Activated T-helper 2 cell treated with anti-CD3 and anti-CD28 coated beads, Interferon-gamma antibody, Interleukin-2, Interleukin-4, amounts not matched to agents 10 μg/mL and 5 μg/mL and 100 μg/mL, durations not matched to agents 14 hours and 24 hours and 36 hours (primary cell): ENCODE measurements at places on chromosomes 2 and 18. TPM values are rescaled to one million over a fixed set of nuclear protein-coding genes. Genes with fewer than 3 reads are reported as not detected.
A peak's percentile ranks its signal among the peaks of the same experiment; 100 is the strongest.

The DOK6 gene
- total RNA-seq: not detected in 2 replicates

The FABP1 gene
- not detected in 2 replicates for total RNA-seq

The HOXD3 gene
- total RNA-seq: not detected in 2 replicates

The INHBB gene
- not detected in 2 replicates for total RNA-seq

The RAB6D gene
- 0.07 TPM in 1 of 2 replicates, not detected in the other for total RNA-seq

DNA sequence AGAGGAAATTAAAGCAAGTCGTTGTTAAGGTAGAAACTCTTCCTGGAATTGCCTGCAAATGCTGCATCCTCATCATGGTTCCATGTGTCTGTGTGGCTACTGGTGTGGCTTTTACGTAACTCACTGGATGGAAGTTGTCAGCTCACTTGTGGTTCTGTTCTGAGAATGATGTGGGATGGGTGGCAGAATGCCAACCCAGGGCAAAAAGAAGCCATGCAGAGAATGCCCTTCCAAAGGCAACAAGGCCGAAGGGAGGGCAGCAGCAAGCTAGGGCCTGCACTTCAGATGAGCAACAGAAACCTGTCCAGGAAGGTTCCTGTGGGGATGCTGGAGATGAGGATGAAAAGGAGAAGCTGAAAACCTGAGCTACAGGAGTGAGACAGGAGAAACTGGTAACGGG is 10.4 kb upstream of the NAPG start:
- no peaks in the 10 kb centered on the region for H3K36me3 ChIP-seq
- peaks cover 38% of the 10 kb centered on the region for H3K27me3 ChIP-seq
- no peak overlapping the region for H3K4me3 ChIP-seq
- peaks cover 4% of the 10 kb centered on the region for H3K4me1 ChIP-seq

GRCh38 chr2:36294316-36294721 is 61.3 kb upstream of the CRIM1 start:
- no peak overlapping the region for H3K27ac ChIP-seq
- peaks cover 4% of the 10 kb centered on the region for H3K4me1 ChIP-seq
- no peak overlapping the region for H3K4me3 ChIP-seq
- H3K27me3 ChIP-seq: peaks cover 3% of the 10 kb centered on the region

GRCh38 chr2:113707106-113707505 is 49.3 kb downstream of the SLC35F5 start:
- no peak overlapping the region for H3K27ac ChIP-seq
- no peaks in the 10 kb centered on the region for H3K36me3 ChIP-seq
- H3K4me1 ChIP-seq: peaks cover 3% of the 10 kb centered on the region
- no peaks in the 10 kb centered on the region for H3K27me3 ChIP-seq
- DNase-seq: no peak

DNA sequence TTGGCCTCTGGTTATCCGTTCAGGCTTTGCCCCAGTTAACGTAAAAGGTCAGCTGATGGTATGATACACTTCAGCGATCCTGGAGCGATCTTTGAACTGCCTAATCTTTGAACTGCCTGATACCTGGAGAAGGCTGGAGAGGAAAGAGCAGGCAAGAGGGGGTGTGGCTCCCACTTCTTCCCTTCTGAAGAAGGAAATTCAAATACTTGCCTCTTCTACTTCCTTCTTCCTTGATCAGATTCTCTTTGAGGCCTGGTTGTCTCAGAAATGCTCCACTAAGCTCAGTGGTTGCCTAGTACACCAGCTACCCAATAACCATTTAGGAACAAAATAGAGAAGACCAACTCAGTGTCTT is 619 bp downstream of the GALM start:
- H3K27ac ChIP-seq: peak overlapping the region; percentile 96
- no peak for DNase-seq
- peaks cover 39% of the 10 kb centered on the region for H3K36me3 ChIP-seq
- no peaks in the 10 kb centered on the region for H3K27me3 ChIP-seq
- peaks cover 67% of the 10 kb centered on the region for H3K4me1 ChIP-seq

GRCh38 chr2:2026252-2026831 is 282.0 kb upstream of the PXDN start:
- DNase-seq: no peak
- no peaks in the 10 kb centered on the region for H3K27me3 ChIP-seq
- no peaks in the 10 kb centered on the region for H3K4me1 ChIP-seq

DNA sequence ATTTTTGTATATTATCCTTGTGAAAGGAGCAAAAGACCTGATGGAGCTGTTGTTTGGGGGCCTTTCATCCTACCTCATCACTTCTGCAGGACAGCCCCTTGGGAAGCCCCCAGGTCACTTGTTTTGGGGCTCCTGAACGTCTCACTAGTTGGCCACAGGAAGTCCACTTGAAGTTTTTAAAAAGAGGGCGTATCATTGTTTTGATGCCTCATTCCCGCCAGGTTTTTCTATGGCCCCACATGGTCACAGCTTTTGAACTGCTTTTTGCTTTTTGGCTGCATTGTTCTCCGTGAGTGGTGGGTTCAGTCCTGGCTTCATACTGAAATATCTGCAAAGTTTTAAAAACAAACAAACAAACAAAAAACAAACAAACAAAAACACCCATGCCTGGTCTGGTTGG is 216.3 kb downstream of the PRKCE start:
- H3K4me3 ChIP-seq: no peak overlapping the region
- no peaks in the 10 kb centered on the region for H3K36me3 ChIP-seq
- DNase-seq: no peak
- H3K27me3 ChIP-seq: no peaks in the 10 kb centered on the region

GRCh38 chr18:79575891-79576685 is 103.5 kb upstream of the CTDP1 start:
- no peak overlapping the region for H3K4me3 ChIP-seq
- H3K27me3 ChIP-seq: no peaks in the 10 kb centered on the region
- no peak for DNase-seq
- peaks cover 5% of the 10 kb centered on the region for H3K4me1 ChIP-seq

GRCh38 chr2:58407487-58407886 is 166.4 kb upstream of the FANCL start:
- H3K4me1 ChIP-seq: no peaks in the 10 kb centered on the region
- H3K4me3 ChIP-seq: no peak overlapping the region
- no peaks in the 10 kb centered on the region for H3K36me3 ChIP-seq
- H3K27ac ChIP-seq: no peak overlapping the region
- no peak for DNase-seq

DNA sequence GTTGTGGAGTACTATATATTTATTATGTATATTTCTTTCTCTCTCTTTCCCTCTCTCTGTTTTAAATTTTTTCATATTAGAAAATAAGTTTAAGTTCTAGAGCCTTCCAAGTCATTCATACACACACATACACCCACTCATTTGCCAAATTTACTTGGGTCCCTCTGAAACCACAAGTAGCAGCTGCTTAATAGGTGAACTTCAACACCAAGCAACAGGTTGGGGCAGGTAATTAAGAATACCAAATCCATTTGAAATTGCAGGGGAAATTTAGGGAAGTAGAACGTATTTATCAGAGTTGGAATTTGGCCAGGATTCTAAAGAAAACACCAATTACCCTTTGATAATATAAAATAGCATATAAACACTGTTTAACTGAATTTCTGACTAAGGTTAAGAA is 75.0 kb upstream of the RBBP8 start:
- H3K4me1 ChIP-seq: no peaks in the 10 kb centered on the region
- peaks cover 55% of the 10 kb centered on the region for H3K27me3 ChIP-seq
- DNase-seq: no peak
- no peak overlapping the region for H3K4me3 ChIP-seq

DNA sequence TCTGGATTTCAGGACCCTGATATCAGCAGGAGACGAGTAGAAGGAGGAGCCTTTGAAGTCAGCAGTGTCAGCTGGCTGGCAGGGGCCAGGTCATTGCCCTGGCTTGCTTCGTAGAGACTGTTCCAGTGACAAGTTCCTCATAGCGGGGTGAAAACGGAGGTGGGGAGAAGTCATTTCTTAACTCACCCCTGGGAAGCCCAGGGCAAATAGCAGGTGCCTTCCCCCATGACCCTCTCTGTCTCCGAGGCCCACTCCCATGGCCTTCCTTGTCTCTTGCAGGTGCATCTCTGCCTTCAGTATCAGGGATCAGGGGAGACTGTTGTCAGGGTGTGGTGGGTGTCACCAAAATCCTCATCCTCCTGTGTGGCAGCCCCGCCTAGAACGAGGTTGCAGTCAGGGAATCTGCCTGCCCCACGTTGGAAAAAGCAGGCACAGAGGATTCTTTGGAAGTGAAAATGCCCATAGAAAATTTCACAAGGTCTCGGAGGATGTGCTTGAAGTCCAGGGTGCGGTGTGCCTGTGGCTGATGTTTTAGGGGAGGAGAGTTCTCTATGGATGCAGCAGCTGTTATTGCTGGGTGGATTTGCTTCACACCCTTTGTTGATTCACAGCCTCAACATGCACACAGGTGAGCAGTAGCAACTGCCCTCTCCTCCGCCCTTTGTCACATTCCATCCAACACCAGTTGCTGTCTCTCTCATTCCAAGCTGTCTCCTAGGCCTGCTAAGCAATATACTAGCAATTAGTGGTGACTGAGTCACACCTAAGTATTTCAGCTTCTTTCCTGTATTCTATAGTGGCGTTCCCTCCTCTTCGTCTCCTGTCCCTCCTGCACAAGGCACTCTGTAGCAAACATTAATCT is 142.6 kb upstream of the FHL2 start:
- H3K36me3 ChIP-seq: no peaks in the 10 kb centered on the region
- no peak overlapping the region for H3K4me3 ChIP-seq
- peak; percentile 0 for DNase-seq

- no peaks in the 10 kb centered on the region for H3K27me3 ChIP-seq
- DNase-seq: no peak
- no peak overlapping the region for H3K27ac ChIP-seq
- H3K36me3 ChIP-seq: no peaks in the 10 kb centered on the region
Measured at GRCh38 chr2:14944562-14945346, 312.2 kb downstream of the LRATD1 start.

GRCh38 chr2:136019825-136020224 is 34.4 kb upstream of the DARS1 start:
- no peaks in the 10 kb centered on the region for H3K27me3 ChIP-seq
- no peak overlapping the region for H3K4me3 ChIP-seq
- H3K27ac ChIP-seq: no peak overlapping the region
- peaks cover 10% of the 10 kb centered on the region for H3K36me3 ChIP-seq

DNA sequence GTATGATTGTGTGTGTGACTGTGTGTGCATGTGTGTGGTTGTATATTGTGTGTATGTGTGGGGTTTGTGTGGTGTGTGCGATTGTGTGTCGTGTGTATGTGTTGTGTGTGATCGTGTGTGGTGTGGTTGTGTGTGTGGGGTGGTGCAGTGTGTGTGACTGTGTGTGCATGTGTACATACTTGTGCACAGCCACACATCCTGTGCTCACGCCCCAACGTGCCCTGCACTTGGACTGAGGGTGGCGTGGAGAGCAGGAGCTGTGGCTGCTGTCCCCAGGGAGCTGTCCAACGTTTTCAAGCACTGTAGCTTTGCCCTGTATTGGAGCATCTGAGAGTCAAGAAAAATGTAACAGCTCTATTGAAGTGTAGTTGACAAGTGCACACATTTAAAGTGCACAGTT is 243.2 kb upstream of the HDAC4 start:
- no peak overlapping the region for H3K27ac ChIP-seq
- no peaks in the 10 kb centered on the region for H3K36me3 ChIP-seq
- H3K4me1 ChIP-seq: no peaks in the 10 kb centered on the region
- peaks cover 3% of the 10 kb centered on the region for H3K27me3 ChIP-seq
- no peak overlapping the region for H3K4me3 ChIP-seq

DNA sequence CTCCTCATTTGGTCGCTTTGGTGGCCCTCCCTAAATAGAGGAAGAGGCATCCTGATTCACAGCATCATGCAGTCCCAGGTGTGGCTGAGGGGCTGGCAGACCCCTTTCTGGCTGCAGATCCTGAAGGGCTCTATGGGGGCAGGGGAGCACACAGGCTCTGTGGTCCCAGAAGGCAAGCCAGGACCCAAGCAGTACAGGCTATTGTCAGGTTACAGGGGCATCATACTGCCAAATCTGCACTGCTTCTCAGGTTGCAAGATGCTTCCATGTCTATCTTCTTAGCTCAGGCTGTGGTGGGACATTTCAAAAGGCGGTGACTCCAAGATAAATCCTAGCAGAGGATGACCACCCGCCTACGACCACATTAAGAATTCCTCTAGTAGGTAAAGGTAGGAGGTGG is 54.3 kb downstream of the TTC32 start:
- no peak overlapping the region for H3K27ac ChIP-seq
- H3K4me3 ChIP-seq: no peak overlapping the region
- no peaks in the 10 kb centered on the region for H3K4me1 ChIP-seq
- no peaks in the 10 kb centered on the region for H3K36me3 ChIP-seq
- DNase-seq: no peak

- DNase-seq: no peak
- peaks cover 16% of the 10 kb centered on the region for H3K27me3 ChIP-seq
- H3K36me3 ChIP-seq: no peaks in the 10 kb centered on the region
- no peak within 1 kb of the TSS for H3K4me3 ChIP-seq
- H3K27ac ChIP-seq: no peak within 1 kb of the TSS
Measured at GRCh38 chr2:107986278-107987217, at the start of gene SLC5A7. TSS of gene SLC5A7 (plus strand) at chr2:107986524. CDS start at chr2:107988156, 1,632 bp downstream.

DNA sequence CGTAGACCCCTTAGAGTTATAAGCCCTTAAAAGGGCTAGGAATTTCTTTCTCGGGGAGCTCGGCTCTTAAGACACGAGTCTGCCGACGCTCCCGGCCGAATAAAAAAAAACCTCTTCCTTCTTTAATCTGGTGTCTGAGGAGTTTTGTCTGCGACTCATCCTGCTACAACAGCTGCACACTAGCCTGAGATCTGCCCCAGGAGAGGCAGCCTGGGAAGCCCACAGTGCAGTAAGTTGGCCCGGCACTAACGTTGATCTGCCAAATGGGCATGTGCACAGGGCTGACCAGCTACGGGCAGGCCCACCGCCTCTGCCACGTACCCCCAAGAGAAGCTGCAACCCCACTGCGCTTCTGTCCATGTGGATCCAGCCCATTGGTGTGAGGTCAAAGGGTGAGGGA is 8.4 kb upstream of the LIMS2 start:
- H3K27me3 ChIP-seq: peaks cover 41% of the 10 kb centered on the region
- no peak overlapping the region for H3K27ac ChIP-seq
- H3K4me3 ChIP-seq: no peak overlapping the region

- no peak for DNase-seq
- H3K36me3 ChIP-seq: no peaks in the 10 kb centered on the region
- H3K27me3 ChIP-seq: no peaks in the 10 kb centered on the region
- H3K4me1 ChIP-seq: no peaks in the 10 kb centered on the region
Measured at GRCh38 chr2:173523497-173523896, 168.8 kb downstream of the CDCA7 start.

DNA sequence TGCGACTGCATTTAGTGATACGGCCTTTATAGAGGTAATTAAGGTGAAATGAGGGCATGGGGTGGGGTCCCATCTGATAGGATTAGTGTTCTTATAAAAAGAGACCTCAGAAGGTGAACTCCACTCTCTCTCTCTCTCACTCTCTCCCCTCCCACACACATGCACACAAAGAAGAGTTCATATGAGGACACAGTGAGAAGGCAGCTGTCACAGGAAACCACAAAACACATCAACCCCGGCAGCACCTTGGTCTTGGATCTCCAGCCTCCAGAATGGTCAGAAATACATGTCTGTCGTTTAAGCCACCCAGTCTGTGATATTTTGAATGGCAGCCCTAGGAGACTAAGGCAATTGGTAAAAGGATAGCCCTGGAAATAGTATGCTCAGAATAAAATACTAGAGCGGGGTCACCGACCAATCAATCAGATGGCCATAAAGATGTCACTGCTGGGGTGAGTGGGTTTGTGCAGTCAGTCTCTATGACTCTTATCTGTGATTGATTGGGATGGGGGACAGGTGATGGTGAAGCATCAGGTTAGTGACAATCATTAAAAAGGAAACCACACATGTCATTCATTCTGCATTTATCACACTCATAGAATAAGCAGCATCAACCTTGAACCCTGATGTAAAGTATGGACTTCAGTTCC is 118.9 kb upstream of the POU3F3 start:
- H3K27me3 ChIP-seq: no peaks in the 10 kb centered on the region
- no peaks in the 10 kb centered on the region for H3K36me3 ChIP-seq
- no peak overlapping the region for H3K27ac ChIP-seq
- H3K4me1 ChIP-seq: peaks cover 10% of the 10 kb centered on the region
- DNase-seq: no peak
